ENCODE measurements at places on chromosomes 4 and X.

- no peak for DNase-seq
Observed at GRCh38 chrX:15600745-15601144, at the start of gene ACE2. TSS of gene ACE2 (minus strand) at chrX:15600960. CDS start at chrX:15600911, 49 bp downstream.

- no peak for DNase-seq
Observed at GRCh38 chrX:98357146-98357545, 1473.4 kb downstream of the RPA4 start.

- DNase-seq = no peak
Observed at GRCh38 chrX:29295987-29296680, 708.9 kb downstream of the IL1RAPL1 start.

- no peak for DNase-seq
Observed at GRCh38 chrX:127389900-127390299, 570.4 kb downstream of the PRR32 start.

DNA sequence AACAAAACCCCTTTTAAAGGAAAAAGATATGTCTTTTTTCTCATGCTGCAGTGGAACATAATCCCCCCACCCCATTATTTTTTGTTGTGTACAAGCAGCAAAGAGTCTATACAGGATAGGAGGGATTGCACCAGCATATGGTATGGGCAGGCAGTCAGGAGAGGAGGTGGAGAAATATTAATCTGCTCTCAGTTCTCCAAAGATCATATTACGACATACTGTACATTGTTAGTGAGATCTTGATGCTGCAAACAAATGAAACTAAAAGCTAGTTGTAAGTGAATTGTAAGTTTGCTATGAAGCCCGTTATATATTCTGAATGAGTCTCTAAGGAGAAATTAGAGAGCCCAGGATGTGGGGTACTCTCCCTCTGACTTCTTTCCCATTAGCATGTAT is 75.3 kb downstream of the RAPGEF2 start:
- DNase-seq = no peak

- DNase-seq = no peak
Observed at GRCh38 chr4:156291317-156291716, 337.7 kb upstream of the CTSO start.

DNA sequence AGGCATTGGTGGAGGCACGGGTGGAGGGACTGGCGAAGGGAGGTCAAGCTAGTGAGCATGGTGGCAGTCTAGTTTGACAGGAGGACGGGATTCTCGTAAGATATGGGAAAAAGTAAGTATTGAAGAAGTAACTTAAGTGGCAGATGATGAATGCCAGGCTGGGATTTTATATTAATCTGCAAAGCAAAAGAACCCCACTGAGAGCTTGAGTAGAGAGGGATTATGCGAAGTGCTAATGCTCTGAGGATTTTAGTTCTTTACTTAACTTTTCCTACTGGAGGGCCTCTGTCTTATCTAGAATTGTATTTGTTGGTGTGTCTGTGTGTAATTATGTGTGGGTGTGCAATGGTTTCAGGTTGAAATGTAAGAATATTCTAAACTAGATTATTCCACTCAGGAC is 327.9 kb downstream of the FAT4 start:
- DNase-seq = no peak

Data from stimulated activated CD4-positive, alpha-beta T cell treated with anti-CD3 and anti-CD28 coated beads, TNF-alpha, amount 100 ng/mL, for 1 hour (primary cell).